ENCODE measurements at places on chromosomes 16 and 17. TPM values are rescaled to one million over a fixed set of nuclear protein-coding genes. Genes with fewer than 3 reads are reported as not detected.
A peak's percentile ranks its signal among the peaks of the same experiment; 100 is the strongest.

Gene EFCAB5
- total RNA-seq = 1.5 TPM

DNA sequence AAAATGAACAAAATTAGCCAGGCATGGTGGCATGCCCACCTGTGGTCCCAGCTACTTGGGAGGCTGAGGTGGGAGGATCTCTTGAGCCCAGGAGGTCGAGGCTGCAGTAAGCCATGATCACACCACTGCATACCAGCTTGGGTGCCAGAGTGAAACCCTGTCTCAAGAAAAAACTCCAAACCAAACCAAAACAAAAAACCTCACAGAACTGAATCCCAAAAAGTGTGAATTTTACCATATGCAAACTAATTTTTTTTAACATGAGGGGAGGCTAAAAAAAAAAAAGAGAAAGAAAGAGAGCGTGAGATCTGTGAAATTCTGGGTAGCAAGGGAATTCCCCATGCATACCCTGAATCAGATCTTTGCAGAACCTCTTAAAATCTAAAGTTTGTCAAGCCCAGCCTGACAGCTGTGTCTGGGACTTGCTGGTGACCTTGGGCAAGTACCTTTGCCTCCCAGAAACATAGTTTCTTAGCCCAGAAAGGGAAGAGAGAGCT, 17.1 kb upstream of the CDH1 start:
- DNase-seq = no peak

Gene CLDN9
- 0.42 TPM for total RNA-seq

Gene KRT23
- not detected for total RNA-seq

- peak; percentile 59 for DNase-seq
These were observed at the start of gene STAT5A for GRCh38 chr17:42287977-42288802. Gene STAT5A, plus strand, starts transcription at chr17:42288498. Its CDS starts 914 bp downstream, at chr17:42289412.

- no peak for DNase-seq
These were observed 49.3 kb upstream of the BCO1 start for GRCh38 chr16:81189100-81189664.

Gene DNAI2
- total RNA-seq = not detected

- no peak for DNase-seq
These were observed 85.9 kb downstream of the EMP2 start for GRCh38 chr16:10494343-10495030.

DNA sequence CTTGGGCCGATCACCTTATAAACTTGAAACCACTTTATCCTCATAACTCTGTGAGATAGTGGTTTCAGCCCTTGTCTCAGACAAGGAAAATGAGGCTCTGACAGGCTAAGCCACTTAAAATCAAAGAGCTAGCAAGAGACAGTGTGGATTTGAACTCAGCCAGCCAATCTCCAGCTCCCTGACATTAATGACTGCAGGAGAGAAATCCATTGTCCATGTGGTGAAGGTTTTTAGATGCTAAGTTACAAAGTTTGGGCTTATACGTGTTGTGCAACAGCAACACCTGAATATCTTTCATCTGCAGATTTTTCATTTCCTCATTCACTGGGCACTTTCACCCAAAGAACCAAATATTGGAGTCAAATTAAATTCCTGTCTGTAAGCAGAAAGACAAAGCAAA, 501.3 kb downstream of the GRIN2A start:
- DNase-seq = no peak

Gene LPO
- total RNA-seq = not detected

GRCh38 chr16:2027024-2028010, 615 bp downstream of the NHERF2 start:
- DNase-seq = peak; percentile 44

DNA sequence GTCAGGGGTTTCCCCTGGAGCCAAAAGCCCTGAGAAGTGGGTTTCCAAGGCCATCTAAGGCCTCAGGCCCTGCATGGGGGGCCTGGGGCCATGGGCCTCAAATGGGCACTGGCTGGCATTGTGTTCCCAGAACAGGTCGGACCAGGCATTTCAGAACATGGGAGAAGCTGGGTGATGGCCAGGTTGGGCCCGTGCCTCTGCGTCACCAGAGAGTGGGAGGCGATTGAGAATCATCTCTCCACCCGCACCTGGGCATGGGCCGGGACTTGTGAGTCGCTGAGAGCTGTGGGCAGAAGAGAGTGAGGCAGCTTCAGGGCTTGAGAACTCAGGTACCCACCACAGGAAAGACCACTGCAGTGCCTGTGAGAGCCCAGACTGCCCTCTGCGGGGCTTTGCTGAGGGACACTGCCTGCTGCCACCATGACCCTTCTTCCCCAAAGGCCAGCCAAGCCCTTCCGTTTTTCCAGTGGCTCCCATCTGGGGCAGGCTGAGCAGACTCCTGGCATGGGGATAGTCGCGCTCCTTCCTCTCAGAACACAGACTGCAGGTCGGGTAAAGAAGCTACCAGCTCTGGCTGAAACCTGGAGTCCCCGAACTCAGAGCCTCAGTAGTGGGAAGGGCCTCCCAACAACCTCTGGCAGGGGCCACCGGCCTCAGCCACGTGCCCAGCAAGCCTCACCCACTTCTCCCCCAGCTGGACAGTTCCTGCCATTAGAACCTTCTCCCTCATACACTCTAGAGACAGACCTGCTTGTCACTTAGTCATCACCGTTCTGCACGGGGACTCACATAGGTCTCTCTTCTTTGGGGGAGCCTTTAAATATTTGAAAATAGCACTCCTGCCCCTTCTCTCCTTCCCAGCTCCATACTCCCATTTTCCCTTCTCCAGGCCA, 1.6 kb downstream of the RAB11FIP4 start:
- no peak for DNase-seq

- DNase-seq = no peak
These were observed 721 bp upstream of the BEAN1 start for GRCh38 chr16:66426112-66427035.

Gene ARHGAP44
- total RNA-seq = 20.4 TPM

DNA sequence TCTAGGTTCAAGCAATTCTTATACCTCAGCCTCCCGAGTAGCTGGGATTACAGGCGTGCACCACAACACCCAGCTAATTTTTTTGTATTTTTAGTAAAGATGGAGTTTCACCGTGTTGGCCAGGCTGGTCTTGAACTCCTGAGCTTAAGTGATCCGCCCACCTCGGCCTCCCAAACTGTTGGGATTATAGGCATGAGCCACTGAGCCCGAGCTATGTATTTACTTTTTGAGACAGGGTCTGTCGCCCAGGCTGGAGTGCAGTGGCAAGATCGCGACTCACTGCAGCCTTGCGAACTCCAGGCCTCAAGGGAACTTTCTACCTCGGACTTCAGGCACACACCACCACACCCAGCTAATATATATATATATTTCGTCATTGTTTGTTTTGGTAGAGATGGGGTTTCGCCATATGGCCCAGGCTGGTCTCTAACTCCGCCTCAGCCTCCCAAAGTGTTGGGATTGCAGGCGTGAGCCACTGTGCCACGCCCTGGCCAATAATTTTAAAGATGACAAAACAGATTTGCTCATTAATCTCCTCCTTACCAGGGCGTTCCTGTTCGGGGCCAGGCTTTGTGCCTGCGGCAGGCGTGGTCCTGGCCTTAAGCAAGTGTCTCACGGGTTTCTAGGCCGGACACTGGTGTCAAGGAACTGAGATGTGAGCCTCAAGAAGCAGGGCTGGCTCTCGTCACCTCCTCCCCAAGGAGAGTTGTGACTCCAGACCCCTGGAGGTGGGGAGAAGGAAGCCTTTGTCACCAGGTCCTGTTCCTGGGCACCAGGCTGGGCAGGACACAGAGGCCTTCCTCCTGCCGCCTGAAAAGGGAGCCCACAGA, 4.3 kb upstream of the NPW start:
- no peak for DNase-seq

Gene PRM3
- total RNA-seq = not detected

All from OCI-LY7 (cell line).